ENCODE measurements at places on chromosomes 7 and 10. TPM values are rescaled to one million over a fixed set of nuclear protein-coding genes. Genes with fewer than 3 reads are reported as not detected.

Gene HOXA11
- total RNA-seq: not detected

Gene GPNMB
- total RNA-seq: 0.41 TPM

Gene EBLN1
- total RNA-seq: not detected

Gene SPDYE16
- 0.52 TPM for total RNA-seq

Gene SAP25
- 18.2 TPM for total RNA-seq

Gene ACTL6B
- not detected for total RNA-seq

Gene NEUROG3
- not detected for total RNA-seq

Gene IMPDH1
- total RNA-seq: 62.8 TPM

Gene NT5C3A
- total RNA-seq: 81.4 TPM

Gene ZNF92
- total RNA-seq: 17.0 TPM

Gene GIMAP7
- 49.9 TPM for total RNA-seq

Gene SKIDA1
- total RNA-seq: 0.29 TPM

Gene ASB13
- total RNA-seq: 8.0 TPM

Gene DENND2A
- not detected for total RNA-seq

Gene C10orf67
- 0.07 TPM for total RNA-seq

Gene FAM13C
- not detected for total RNA-seq

Gene CXCL12
- not detected for total RNA-seq

Gene TMEM139
- 0.41 TPM for total RNA-seq

Gene PRTFDC1
- total RNA-seq: 1.6 TPM

Gene MSMB
- total RNA-seq: not detected

Gene COL28A1
- total RNA-seq: not detected

Gene AASS
- 1.7 TPM for total RNA-seq

Gene FAM25A
- not detected for total RNA-seq

Gene ZC3HAV1L
- 17.9 TPM for total RNA-seq

Gene MORN4
- 2.1 TPM for total RNA-seq

Gene EN2
- not detected for total RNA-seq

Gene OPN4
- not detected for total RNA-seq

Gene NUTM2A
- 0.38 TPM for total RNA-seq

Gene PRKCQ
- total RNA-seq: 58.7 TPM

Gene CLRN3
- not detected for total RNA-seq
